Caco-2 (cell line): ENCODE measurements at places on chromosomes 2 and 18. TPM values are rescaled to one million over a fixed set of nuclear protein-coding genes. Genes with fewer than 3 reads are reported as not detected.

DNA sequence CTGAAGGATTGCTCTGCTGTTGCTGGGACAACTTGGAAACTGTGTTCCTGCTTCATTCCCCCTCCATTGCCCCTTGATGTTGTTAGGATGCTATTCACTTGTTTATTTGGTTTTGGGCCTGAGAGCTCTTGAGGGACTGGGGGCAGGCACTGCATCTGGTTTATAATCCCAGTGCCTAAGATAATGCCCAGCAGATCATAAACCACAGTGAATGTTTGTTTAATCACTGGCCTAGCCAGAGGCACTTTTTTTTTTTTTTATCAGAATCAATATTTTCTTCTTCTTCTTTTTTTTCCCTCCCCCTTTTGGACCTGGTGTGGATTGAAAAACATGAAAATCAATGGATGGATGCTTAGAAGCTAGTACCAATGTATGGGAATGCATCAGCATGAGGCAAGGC is 38.1 kb downstream of the KCNS3 start:
- H3K36me3 ChIP-seq, result no peaks in the 10 kb centered on the region
- H3K4me1 ChIP-seq, result no peaks in the 10 kb centered on the region
- no peak overlapping the region for H3K27ac ChIP-seq
- no peak overlapping the region for H3K4me3 ChIP-seq

GRCh38 chr2:16167870-16168426 is 227.6 kb downstream of the MYCN start:
- no peak overlapping the region for H3K4me3 ChIP-seq
- H3K4me1 ChIP-seq, result peaks cover 10% of the 10 kb centered on the region
- H3K27ac ChIP-seq, result no peak overlapping the region
- H3K27me3 ChIP-seq, result no peaks in the 10 kb centered on the region

DNA sequence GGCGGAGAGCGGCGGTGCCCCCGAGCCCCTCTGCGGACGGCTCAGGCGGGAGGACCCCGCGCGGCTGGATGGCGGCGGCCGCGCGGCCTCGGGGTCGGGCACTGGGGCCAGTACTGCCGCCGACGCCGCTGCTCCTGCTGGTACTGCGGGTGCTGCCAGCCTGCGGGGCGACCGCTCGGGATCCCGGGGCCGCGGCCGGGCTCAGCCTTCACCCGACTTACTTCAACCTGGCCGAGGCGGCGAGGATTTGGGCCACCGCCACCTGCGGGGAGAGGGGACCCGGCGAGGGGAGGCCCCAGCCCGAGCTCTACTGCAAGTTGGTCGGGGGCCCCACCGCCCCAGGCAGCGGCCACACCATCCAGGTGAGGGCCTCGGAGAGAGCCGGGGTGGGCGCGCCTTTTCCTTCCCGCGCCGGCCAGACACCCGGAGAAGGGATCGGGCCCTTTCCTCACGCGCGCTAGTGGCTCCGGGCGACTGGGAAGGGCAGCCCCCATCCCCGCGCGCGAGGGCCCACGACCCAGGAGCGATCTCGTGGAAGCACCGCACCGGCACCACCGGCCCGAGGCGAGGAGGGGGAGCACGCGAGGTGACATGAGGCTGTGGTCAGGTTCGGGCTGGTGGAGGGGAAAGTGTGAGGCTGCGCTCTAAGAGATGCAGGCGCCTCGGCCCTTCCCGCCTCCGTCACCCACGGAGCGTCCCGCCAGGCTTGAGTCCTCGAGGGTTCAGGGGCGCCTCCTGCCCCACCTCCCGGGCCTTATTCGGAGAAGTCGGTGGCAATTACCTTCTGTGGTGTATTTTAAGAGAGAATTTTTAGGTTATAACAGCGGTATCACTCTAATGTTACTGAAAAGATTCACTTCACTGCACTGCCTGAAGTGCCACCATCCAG is 607 bp downstream of the LAMA3 start:
- peak overlapping the region; percentile 67 for H3K4me3 ChIP-seq
- peaks cover 11% of the 10 kb centered on the region; the same call in 1 of the 2 replicates for H3K4me1 ChIP-seq
- no peaks in the 10 kb centered on the region for H3K36me3 ChIP-seq
- no peaks in the 10 kb centered on the region for H3K27me3 ChIP-seq
- H3K27ac ChIP-seq, result no peak overlapping the region

- DNase-seq, result no peak
- no peaks in the 10 kb centered on the region for H3K4me1 ChIP-seq
- no peaks in the 10 kb centered on the region for H3K27me3 ChIP-seq
- no peaks in the 10 kb centered on the region for H3K36me3 ChIP-seq
- H3K4me3 ChIP-seq, result no peak overlapping the region
Observed at GRCh38 chr18:29457316-29457889, 1280.5 kb upstream of the CDH2 start.

DNA sequence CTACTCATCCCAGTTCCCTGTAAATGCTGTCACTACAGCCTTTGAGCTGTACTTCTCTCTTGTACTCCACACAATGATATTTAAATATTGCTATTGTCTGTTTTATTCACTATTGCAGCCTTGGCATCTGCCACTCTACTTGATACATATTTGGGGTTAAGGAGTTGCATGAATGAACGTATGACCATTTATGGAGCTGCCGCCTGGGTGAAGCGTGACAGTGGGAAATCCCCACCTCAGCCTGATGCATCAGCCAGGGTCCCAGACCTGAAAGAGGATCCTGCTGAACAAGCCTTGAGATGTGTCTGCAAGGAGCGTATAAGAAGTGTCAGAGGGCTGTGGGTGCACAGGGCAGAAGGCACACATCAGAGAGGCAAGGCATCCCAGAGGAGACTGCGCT is 39.1 kb downstream of the MRPL35 start:
- H3K4me1 ChIP-seq, result no peaks in the 10 kb centered on the region
- H3K36me3 ChIP-seq, result no peaks in the 10 kb centered on the region
- no peaks in the 10 kb centered on the region for H3K27me3 ChIP-seq
- DNase-seq, result no peak

DNA sequence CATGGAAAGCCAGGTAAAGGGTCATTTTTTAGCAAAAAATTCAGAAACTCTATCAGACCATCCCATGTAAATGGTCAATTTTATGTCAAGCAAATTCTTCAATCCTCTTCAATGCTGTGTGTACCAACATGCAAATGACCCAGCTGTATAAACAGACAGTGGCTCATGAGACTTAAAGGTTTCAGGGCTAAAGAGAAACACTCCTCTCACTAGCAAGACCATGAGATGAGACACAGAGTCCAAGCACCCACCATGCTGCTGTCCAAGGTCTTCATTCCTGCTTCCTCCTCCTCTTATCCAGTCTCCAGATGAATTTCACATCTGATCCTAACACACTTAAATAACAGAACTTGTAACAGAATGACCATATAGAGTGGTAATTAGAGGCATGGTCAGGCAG is 30.8 kb upstream of the ONECUT2 start:
- no peak overlapping the region for H3K4me3 ChIP-seq
- H3K36me3 ChIP-seq, result no peaks in the 10 kb centered on the region
- no peaks in the 10 kb centered on the region for H3K27me3 ChIP-seq
- H3K27ac ChIP-seq, result no peak overlapping the region
- no peak for DNase-seq

DNA sequence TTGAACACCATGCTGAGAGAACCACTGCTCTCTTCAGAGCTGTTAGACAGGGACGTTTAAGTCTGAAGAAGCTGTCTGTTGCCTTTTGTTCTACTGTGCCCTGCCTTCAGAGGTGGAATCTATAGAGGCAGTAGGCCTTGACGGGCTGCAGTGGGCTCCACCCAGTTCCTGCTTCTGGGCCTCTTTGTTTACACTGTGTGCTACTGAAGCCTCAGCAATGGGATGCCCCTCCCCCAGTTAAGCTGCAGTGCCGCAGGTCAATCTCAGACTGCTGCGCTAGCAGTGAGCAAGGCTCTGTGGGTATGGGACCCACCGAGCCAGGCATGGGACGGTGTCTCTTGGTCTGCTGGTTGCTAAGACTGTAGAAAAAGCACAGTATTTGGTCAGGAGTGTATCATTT is 162.3 kb upstream of the NXPH2 start:
- H3K27me3 ChIP-seq, result no peaks in the 10 kb centered on the region
- no peaks in the 10 kb centered on the region for H3K36me3 ChIP-seq
- peaks cover 5% of the 10 kb centered on the region; the same call in 1 of the 2 replicates for H3K4me1 ChIP-seq

GRCh38 chr2:169139145-169139544 is 69.8 kb downstream of the DHRS9 start:
- no peak overlapping the region for H3K27ac ChIP-seq
- no peak for DNase-seq
- 0 out of 2 replicates have a peak, but pooled peaks cover 1% of the 10 kb centered on the region for H3K36me3 ChIP-seq
- H3K4me1 ChIP-seq, result no peaks in the 10 kb centered on the region

DNA sequence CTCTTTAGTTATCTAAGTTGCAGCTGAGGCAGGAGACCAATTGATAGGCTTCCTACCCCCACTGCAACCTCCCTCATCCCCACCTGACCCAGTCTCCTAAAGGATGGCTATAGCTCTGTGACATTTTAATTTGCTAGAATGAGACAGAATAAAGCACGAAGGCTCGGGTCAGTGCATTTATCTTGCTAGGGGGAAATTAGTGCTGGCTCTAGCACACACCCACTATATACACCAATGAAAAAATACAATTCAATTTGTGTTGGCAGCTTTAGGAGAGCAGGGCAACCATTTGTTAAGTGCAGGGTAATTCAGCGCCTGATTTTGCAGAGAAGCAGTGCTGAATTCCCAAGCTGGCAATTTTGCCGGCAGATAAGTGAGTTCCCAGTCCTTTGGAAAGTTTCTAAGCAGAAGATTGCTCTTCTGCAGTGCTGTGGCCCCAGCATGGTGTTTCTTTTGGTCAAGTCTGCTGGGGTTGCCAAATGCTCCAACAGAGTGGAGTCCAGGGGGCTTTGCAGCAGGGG is 346.0 kb downstream of the ALK start:
- H3K36me3 ChIP-seq, result no peaks in the 10 kb centered on the region
- H3K4me3 ChIP-seq, result no peak overlapping the region
- H3K4me1 ChIP-seq, result no peaks in the 10 kb centered on the region

DNA sequence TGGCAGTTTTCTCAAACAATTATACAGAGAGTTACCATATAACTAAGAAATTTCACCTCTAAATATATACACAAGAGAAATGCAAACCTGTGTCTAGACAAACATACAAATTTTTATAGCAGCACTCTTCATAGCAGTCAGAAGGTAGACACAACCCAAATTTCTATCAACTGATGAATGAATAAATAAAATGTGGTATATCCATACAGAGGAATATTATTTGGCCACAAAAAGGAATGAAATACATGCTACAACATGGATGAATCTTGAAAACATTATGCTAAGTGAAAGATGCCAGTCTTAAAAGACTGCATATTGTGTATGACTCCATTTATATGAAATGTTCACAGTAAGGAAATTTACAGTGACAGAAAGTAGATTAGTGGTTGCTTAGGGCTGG is 30.6 kb upstream of the KDM3A start:
- no peak for DNase-seq
- H3K36me3 ChIP-seq, result no peaks in the 10 kb centered on the region
- no peaks in the 10 kb centered on the region for H3K4me1 ChIP-seq
- no peaks in the 10 kb centered on the region for H3K27me3 ChIP-seq
- H3K4me3 ChIP-seq, result no peak overlapping the region
- H3K27ac ChIP-seq, result no peak overlapping the region

DNA sequence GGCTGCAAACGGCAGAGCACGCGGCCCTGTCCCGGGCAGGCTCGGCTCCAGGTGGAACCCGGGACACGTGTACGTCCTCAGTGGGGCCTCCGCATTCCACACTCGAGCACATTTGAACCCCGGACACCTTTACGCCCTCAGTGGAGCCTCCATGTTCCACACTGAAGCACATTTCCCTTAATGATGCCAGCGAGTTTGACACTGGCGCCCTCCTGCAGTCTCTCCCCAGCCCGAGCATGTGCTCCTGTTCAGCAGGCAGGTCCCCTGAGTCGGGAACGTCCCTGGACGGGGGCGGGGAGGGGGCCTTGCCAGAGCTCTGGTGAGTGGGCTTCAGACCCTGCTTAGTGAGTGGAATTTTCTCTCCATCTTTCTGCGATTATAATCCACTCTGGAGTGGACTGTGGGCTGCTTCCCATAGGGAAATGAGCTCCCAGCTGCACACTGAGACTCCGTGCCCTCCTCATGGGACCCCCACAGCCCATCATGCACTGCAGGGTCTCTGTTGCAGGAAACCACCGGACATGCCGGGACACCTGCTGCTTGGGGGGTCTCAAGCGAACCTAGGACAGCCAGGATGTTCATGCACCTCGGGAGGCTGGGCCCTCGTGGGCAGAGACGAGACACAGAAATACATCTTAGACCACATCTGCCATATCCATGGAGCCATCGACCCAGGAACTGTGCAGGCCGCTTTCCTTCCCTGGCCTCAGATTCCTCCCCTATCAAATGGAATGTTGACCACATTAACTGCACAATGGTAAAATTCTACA is 70.3 kb upstream of the SNTG2 start:
- no peaks in the 10 kb centered on the region for H3K27me3 ChIP-seq
- H3K4me3 ChIP-seq, result no peak overlapping the region
- H3K36me3 ChIP-seq, result no peaks in the 10 kb centered on the region
- no peak overlapping the region for H3K27ac ChIP-seq
- H3K4me1 ChIP-seq, result no peaks in the 10 kb centered on the region
- no peak for DNase-seq

DNA sequence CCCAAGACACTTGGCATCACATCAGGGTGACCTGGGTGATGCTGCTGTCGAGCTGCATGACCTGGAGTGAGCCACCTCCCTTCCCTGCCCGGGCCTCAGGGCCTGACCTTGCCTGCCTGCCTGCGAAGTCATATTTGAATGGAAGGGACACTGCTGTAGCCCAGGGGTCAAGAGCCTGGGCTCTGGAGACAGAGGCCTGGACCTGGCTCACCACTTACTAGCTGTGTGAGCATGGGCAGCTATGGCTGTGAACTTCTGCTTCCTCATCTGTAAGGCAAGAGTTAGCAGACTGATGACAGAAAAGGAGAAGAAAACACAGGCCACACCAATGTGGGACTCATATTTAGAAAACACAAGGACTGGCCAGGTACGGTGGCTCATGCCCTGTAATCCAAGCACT is 118.7 kb downstream of the ZFP36L2 start:
- H3K36me3 ChIP-seq, result no peaks in the 10 kb centered on the region
- peaks cover 34% of the 10 kb centered on the region for H3K4me1 ChIP-seq
- DNase-seq, result no peak
- no peaks in the 10 kb centered on the region; the same call in 1 of the 2 replicates for H3K27me3 ChIP-seq

- H3K4me3 ChIP-seq, result no peak overlapping the region
- DNase-seq, result no peak
- H3K36me3 ChIP-seq, result no peaks in the 10 kb centered on the region
- no peaks in the 10 kb centered on the region for H3K4me1 ChIP-seq
- no peaks in the 10 kb centered on the region for H3K27me3 ChIP-seq
Observed at GRCh38 chr2:60992985-60993392, 24.5 kb upstream of the PEX13 start.

DNA sequence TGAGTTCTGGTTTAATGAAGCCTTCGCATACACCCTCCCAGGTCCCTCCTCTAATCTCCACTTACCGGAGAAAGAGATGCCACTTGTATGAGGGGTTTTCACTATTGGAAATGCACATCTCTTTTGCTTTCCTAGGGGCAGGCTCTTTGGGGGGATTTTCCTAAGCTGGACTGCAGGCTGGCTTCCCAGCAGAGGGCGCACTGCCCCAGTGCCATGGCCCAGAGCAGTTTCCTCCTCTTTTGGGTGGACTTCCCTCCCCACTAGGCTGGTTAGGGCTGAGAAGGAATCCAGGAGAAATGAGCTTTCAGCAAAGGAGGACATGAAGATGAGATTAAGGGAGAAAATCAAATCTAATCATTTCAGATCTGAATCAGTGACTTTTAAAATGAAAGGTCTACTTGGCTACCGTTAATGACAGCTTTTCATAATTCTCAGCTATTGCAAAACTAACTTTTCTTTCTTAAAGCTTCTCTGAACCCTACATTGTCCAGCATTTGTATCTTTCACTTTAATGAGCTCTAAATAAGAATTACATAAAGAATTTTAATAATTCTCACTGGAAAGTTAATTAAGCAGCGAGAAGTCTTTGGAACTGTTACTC is 784.1 kb upstream of the FANCL start:
- DNase-seq, result peak; percentile 39
- H3K4me1 ChIP-seq, result no peaks in the 10 kb centered on the region
- H3K27ac ChIP-seq, result no peak overlapping the region

TCF23 gene
- not detected in 2 replicates for total RNA-seq

CD8B gene
- 9.1 and 10.0 TPM in 2 replicates for total RNA-seq
